ENCODE measurements at places on chromosomes 5 and 9. TPM values are rescaled to one million over a fixed set of nuclear protein-coding genes. Genes with fewer than 3 reads are reported as not detected.
A peak's percentile ranks its signal among the peaks of the same experiment; 100 is the strongest.

GRCh38 chr9:94086486-94087345 lies 2.5 kb downstream of the PTPDC1 start:
- no peak for DNase-seq

- DNase-seq, result no peak
Measured at GRCh38 chr9:98593354-98594253, 115.1 kb downstream of the GABBR2 start.

GRCh38 chr9:70127540-70128416 lies 84.1 kb downstream of the MAMDC2 start:
- no peak for DNase-seq

GRCh38 chr9:94232428-94232827 lies 26.7 kb upstream of the ZNF169 start:
- DNase-seq, result no peak

DNA sequence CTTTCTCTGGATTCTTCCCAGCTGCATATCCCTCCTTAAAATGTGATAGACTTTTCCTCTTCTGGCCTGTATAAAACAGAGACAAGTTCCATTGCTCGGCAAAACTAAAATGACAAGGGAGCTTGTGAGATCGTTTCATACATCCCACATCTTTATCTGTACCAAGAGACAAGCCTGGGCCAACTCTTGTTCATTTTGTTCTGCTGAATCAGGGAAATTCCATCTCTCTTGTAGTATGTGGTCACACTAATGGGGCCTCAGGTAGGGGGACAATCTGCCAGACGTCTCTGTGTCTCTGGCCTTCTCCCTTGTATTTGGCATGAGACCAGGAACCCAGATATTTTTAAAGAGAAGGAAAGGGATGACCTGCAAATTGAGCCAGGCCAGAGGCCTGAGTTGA lies 18.6 kb upstream of the PAPPA start:
- no peak for DNase-seq

DNA sequence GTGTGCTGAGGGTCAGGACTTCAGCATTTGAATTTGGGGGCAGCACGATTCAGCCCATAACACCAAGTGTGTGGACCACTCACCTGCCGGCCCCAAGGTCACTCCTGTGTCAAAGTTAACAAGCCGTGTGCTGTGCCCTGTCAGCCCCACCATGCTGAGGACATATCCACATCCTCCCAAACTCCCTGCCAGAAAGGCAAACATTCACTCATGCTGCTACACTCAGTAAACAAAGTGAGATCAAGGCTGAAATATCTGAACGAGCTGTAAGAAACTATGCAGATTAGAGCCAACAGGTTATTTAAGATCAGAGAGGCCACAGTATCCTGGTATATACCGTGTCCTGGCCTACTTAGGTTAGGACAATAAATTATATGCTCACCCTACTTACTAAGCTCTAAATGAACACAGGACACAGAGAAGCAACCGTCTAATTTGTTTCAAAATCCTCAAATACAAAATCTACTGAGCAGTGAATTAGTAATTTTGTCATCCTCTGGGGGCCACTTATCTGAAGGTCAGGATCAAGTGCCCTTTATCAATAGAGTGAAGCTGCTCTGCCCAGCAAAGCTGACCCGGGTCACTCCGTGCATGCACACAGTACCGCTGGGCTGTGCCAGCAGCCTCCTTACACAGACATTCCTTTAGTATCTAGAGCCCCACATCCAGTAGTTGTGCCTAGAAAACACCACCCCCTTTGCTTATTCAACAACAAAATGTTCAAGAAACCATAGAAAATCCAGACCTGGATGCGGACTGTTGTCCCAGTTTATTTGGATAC lies 28.2 kb downstream of the RETREG1 start:
- no peak for DNase-seq

GRCh38 chr5:2687746-2688145 lies 63.7 kb downstream of the IRX2 start:
- DNase-seq, result no peak

DNA sequence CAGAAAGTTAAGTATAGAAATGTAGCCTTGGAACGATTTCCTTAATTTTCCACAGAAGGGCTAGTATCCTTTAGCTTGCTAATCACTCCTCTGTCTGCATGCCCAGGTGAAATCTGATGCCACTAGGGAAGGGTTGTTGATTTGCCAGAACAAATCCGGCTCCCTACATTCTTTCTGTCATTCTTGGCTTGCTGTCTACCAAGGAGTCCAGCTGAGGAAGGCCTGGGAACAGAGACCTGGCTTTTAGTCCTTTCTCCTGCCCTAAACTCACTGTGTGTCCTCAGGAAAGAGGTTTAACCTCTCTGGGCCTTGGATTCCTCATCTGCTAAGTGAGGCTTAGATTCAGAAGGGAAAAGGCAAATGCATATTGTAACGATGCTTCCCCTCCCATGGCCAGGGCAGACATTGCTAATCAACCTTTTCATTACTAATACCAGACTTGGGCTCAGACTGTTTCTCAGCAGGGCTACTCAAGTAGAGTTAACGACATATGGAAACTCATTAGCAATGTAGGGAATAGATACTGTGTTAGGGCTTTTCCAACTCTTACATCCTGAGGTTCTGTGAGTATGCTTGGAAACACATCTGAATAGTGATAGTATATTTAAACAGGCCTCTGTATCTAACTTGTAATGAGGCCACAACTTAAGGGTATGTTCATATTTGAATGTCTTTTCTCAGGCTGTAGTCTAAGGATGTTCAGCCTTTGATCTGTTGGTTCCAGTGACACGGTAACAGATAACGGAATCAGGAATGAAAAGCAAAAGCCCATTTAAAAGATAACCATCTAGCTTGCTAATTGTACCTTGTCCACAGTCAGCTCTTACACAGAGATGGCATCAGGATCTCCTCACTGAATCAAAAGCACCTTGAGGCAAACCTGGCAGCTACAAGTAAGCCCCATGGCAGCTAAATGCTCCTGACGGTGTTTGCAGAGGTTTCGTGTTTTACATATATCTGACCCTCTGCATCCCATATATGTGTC lies 4.1 kb downstream of the GALNT10 start:
- no peak for DNase-seq

- no peak for DNase-seq
Measured at GRCh38 chr5:135839566-135839965, 5.1 kb downstream of the SLC25A48 start.

DNA sequence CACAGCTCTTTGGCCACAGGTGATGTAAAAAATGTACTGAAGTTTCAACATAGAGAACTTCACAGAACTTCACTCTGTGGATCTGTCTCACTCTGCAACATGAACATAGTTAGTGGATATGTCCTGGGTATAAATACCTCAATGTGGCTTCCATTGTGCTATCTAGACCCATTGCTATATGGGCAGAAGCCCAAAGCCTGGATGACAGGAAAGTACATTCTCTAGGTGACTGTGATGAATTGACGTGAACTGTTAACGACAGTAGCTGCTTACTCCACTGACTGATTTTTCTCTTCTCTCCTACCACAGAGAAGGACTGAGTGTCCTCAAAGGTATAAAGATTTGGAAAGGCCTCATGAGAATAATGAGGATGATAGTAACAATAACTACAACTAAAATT lies 270.1 kb upstream of the FTMT start:
- DNase-seq, result no peak

GRCh38 chr5:57698802-57699201 lies 216.2 kb upstream of the ACTBL2 start:
- DNase-seq, result no peak

- peak; percentile 57 for DNase-seq
Measured at GRCh38 chr9:73869264-73869663, 627.9 kb upstream of the RORB start.

DNA sequence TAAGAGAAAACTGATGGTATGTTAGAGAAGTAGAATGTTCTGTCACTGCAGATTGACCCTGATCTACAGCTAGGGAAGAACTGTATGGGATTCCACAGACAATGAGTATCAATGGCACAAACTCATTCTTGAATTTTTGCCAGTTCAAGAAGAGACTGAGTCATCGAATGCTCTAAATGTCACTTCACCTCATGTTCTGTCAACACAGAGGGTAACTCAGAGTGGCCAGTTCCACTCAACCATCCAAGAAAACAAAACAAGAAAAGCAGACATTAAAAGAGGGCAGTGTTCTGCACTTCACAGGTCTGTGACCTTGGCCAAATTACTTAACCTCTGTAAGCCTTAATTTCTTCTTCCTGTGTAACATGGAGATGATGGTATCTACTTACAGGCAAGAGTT lies 132.2 kb upstream of the HMHB1 start:
- no peak for DNase-seq

DNA sequence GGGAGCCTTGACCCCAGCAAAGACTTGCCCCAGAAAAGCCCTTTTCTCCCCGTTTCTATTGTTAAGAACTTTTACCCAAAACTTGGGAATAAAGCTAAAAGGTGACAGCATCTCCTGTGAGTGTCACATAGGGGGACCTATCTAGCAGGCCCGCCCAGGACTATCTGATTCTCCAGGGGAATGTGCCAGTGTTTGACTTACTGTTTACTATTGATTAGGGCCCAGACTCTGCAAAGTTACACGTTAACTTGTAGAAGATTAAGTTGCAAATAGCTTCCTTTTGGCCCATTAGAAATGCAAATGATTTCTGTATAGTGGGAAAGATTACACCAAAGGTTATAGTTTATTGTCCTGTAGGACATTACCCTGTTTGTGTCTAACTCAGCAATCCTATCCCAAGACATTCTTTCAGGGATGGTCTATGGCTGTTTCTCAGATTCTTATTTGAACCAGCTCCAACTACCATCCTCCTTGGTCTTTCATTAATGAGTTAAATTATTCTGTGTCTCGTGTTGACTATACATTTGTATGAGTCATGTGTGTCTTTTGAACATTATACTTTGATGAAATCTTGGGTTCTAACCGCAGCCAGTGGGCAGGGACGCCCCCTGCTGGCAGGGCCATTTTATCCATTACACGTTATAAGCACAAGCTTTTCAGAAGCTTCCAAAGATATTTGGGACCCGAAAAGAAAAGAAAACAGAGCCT lies 60.7 kb downstream of the HRH2 start:
- DNase-seq, result no peak

DNA sequence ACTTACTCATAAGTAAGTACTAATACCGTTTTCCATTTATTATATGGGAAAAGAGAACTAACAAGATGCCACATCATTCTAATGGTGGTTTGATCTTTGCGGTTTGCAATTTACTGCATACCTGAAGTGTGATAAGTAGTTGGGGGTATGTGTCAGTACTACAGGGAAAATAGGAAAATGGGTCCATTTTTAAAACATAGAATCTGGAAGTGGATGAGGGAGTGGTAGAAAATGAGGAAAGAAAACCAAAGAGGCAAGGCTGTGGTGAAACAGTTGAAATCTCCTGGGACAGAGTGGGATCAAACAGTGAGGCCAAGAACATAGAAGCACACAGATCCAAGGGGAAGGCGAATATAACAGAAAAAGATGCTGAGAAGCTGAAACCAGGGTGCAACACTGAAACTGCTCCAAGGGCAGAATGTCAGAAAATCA lies 6.7 kb downstream of the ADAMTSL1 start:
- DNase-seq, result no peak

DNA sequence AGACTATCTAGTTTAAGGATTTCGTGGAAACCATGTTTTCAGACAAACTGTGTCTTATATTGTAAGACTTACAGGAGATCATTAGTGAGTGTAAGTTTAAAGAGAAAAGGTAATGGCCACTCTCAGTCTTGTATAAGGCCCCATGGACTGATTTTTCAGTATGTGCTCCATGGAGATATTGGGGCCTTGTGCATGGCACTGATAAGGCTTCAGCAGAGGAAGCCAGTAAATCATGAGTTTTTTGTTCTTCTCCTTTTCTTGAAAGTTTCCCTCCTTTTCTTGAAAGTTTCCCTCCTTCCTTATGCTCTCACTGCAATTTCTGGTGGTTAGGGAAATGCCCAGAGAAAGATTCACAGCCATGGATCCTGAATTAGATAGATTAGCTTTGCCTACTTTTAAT lies 471.3 kb downstream of the LRRC70 start:
- DNase-seq, result no peak

- no peak for DNase-seq
Measured at GRCh38 chr9:91220021-91220420, 141.7 kb downstream of the AUH start.

DNA sequence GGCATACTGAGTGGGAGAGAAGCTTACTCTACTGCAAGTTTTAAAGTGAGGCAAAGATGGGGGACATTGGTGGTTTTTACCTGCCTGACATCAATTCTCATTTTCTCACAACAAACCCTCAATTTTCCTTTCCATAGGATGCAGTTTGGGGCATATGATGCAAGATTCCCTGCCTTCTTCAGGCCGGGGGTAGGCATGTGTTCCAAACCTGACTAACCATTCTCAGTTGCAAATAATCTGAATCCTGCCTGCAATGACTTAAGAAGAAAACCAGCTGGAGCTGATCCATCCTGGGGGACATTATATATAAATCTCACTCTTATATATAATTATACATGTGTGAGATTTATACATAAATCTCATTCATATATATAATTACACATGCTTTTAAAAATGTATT lies 223.6 kb upstream of the EFNA5 start:
- DNase-seq, result no peak

- no peak for DNase-seq
Measured at GRCh38 chr5:6418679-6419276, 29.9 kb upstream of the UBE2QL1 start.

GRCh38 chr5:172010278-172010677 lies 3.8 kb upstream of the FBXW11 start:
- no peak for DNase-seq

IL4 gene
- not detected for total RNA-seq

TMEM252 gene
- not detected for total RNA-seq

MED7 gene
- total RNA-seq, result 12.4 TPM

GARIN3 gene
- not detected for total RNA-seq

ZFP62 gene
- 16.6 TPM for total RNA-seq

SLC35D2 gene
- total RNA-seq, result 18.9 TPM

CFAP90 gene
- not detected for total RNA-seq

SPEF2 gene
- total RNA-seq, result 6.2 TPM

SLC34A1 gene
- 0.63 TPM for total RNA-seq

DMGDH gene
- 0.43 TPM for total RNA-seq

CD72 gene
- total RNA-seq, result 48.1 TPM

IRX1 gene
- not detected for total RNA-seq

CCNI2 gene
- total RNA-seq, result 1.5 TPM
